ENCODE measurements at places on chromosomes 4 and X. TPM values are rescaled to one million over a fixed set of nuclear protein-coding genes. Genes with fewer than 3 reads are reported as not detected.

DNA sequence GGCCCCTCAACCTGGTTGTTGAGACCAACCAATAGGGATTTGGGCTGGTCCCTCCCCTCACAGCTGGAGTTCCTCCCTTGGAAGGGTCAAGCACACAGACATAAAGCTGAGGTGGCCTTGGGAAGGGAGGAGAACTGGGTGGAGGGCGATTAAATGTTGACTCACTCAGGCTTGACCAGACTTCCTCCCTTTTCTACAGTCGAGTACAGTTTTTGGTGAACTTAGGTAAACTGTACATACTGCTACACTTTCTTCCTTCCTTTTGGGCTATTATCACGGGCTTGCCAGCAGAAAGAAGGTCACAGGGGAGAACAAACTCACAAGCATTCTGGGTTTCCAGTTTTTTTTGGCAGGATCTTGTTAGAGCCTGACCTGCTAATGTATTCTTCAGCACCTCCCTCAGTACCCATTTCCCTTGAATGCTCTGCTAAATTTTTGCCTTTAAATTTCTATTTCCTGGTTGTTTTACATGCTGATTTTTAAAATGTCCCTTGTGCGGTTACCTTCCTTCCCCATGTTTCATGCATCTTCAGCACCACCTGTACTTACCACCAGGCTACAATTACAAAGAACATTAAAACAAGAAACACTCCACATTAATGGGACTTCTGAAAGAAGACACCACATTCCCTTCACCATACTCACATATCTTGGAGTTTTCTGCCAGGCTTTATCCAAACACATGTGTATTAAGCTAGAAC, 135.2 kb upstream of the RASGEF1B start:
- DNase-seq: no peak

GRCh38 chr4:169062897-169063244, 52.8 kb upstream of the CBR4 start:
- DNase-seq: no peak

- no peak for DNase-seq
These were observed 223.2 kb upstream of the TEX13C start for GRCh38 chrX:125096469-125096868.

DNA sequence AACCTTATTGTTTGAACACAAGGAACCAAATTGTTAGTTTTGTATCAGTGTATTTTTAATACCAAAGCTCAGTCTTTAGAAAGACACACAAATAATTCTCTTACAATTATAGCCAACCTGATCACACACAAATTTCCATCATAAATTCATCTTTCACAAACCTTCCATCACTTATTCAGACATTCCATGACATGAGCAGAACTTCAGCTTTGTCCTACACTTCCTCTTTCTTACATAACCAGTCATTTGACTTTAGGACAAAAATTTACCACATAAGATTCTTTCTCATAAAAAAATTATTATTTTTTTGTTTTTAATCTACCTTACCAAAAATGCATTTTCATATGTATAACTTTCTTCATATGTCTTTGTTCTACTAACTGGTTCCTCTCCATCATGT, 312.2 kb downstream of the GALNTL6 start:
- DNase-seq: no peak

The ZFP92 gene
- 1.7 TPM for total RNA-seq

DNA sequence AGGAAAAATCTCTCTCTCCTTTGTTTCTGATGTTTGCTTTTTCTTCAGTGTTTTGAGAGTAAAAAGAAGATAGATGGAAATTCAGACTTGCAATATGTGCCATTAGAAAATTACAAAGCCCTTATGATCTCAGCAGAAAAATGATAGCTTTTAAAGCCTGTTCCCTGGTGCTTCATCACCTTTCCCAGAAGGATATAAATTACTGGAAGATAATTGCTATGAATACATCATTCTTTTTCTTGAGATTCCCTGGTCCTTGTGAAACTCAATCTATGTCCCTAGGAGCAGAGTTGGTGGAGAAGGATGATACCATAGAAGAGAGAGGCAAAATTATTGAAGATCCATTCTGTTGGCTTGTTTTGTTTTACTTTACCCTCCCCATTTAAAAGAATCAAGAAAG, 86.5 kb downstream of the GLRA3 start:
- DNase-seq: no peak

- no peak for DNase-seq
These were observed 1.4 kb downstream of the ARHGAP24 start for GRCh38 chr4:85476381-85476780.

DNA sequence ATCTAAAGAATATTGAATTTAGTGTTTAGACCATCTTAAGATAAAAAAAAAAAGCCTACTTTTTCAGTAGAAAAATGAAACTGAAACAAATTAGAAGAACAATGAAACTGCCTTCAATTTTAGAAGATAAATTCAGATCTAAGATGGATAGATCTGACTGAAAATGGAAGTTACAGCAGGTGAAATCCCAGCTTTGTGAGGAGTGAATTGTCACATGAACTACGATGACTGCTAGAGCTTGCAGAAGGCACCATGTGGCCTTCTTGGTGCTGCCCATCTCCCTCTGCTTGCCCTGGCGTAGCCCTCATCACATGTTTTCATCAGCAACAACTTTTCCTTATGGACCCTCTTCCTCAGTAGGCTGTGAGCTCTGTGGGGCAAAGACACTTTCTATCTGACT, 51.4 kb upstream of the EMCN start:
- peak; percentile 16 for DNase-seq

The PIGA gene
- 27.8 TPM for total RNA-seq

The ARR3 gene
- not detected for total RNA-seq

The NAA11 gene
- not detected for total RNA-seq

DNA sequence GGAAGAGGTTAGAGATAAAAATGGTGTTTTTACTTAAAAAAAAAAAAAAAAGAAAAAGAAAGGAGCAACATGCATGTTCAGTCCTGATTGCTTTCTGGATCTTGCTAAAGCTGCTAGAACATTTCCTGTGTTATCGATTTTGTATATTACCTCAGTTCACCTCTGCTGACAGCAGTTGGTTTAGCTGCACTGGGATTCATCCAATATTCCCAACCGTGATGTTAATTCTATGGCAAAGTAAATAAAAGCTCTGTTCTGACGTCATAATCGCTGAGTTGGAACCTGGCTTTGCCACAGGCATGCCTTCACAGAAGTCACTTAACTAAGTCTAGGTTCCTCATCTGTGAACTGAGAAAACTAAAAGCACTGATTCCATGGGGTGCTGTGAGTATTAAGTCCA, 90.7 kb upstream of the SORBS2 start:
- no peak for DNase-seq

DNA sequence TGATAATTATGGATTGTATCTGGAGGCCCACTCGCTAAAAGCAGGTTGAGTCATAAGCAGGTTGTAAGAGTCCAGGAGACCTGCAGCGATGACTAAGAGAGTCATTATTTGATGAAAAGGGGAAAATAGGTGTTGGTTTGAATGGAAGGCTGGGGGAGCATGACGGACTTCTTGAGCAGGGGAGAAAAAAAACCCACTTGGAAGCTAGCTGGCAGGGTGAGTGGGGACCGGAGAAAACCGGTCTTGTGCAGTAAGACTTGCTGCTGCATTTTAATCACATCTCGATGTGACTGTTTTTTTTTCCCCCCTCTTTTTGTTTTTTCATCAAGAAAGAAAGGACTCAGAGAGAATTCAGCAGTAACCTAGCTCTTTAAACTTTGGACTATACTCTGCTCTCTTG, 90.0 kb downstream of the IGSF1 start:
- DNase-seq: no peak

DNA sequence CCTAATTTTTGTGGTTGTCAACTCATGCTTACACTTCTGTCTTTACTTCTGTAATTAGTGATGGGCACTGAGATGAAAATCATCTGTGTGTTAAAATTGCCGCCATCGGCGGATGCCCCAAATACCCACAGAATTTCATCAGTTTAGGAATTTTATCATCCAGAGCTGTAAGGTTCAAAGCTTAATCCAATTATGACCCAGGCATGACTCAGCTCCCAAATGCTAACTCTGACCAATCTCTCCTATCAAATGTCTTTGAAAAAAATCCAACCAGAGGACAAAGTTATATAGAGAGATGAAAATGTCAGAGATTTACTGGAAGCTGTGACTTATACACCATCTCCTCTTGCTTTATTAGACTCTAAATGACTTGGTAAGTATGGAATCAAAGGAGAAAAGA, 1048.7 kb upstream of the PRKX start:
- DNase-seq: no peak

DNA sequence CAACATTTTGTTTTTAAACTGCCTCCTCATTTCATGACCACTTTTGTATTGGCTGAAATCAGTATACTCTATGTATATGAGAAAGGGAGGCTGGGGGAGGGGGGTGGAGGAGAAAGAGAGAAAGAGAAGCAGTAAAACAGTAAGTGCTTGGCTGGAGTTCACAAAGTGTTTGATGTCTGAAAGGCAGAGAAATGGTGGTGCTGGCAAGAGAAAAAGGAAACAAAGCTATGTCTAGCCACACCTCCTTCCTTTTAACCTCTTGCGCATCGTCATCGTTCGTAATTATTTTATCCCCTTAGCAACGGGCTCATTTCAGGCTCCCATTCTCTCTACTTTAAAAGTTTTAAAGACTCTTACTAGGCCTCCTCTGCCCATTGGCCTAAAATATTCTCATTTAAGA, 25.6 kb downstream of the RPA4 start:
- DNase-seq: no peak

DNA sequence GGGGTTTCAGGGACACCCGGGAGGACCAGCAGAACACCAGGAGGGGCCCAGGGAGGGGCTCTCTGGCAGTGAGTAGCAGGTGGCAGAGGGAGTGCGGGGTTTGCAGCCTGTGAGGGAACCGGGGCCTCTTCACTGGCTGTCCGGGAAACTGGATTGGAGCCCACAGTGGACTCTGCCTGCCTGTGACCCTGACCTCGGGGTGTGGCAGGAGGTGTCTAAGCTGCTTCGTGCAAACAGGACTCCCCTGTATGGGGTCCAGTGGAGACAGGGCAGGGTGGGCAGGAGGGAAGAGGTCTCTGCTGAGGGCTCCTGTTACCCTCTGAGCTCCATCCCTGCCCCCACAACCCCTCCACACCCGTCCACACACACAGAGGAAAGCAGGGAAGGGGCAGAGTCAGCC, 50.1 kb downstream of the FAM53A start:
- DNase-seq: no peak

The AFF2 gene
- total RNA-seq: 0.13 TPM

- DNase-seq: no peak
These were observed 931.0 kb downstream of the STIM2 start for GRCh38 chr4:27791640-27792039.

- DNase-seq: no peak
These were observed 58.7 kb downstream of the UGT2A3 start for GRCh38 chr4:68892861-68893260.

GRCh38 chr4:77248805-77249204, 91.8 kb downstream of the CCNG2 start:
- DNase-seq: no peak

DNA sequence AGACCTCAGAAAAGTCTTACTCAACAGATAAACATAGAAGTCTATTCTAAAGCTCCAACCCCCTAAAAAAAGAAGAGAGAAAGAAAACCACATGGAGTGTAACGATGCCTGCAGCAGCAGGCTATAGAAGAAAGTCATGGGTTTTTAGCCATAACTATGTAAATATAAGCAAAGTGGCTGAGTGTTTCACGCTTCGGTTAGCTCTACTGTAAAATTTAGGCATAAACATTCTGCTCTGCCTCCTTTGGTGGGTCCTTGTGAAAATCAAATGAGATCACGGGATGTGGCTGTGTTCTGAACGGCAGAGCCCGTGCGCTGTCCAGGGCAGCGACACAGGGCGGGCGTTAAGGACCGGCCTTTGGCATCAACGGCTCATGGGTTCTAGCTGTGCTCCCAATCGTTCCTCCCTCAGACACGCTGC, 78.4 kb downstream of the IRF2 start:
- DNase-seq: no peak

- no peak for DNase-seq
These were observed 475.4 kb upstream of the HS3ST1 start for GRCh38 chr4:11904117-11904535.

DNA sequence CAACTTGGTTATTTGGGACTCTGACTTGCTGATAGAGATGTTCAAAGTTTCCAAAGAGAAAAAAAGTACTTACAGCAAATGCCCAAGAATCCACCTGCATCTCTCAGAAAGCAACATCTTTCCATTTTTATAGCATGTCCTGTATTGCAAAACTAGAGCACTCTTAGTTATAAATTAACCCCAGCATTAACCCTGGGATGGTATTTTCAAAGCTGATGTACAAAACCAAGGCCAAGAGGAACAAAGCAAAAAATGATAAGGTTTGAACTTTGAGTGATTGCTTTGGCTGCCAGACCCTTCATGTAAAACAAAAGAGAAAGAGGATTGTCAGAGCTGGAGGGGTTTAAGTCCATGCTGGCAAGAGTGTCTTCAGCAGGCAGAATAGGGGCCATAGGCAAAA, at the start of gene SERPINA7:
SERPINA7 (minus strand) TSS at position 103 of the 400 bp plus-strand sequence. CDS start 1,669 bp downstream, outside the sequence.
- no peak for DNase-seq

All from activated CD4-positive, alpha-beta memory T cell treated with anti-CD3 and anti-CD28 coated beads, Interleukin-2, amount 10 ng/mL, durations not matched to agents 7 days and 5 days (primary cell).